MG63 (cell line): ENCODE measurements at places on chromosomes 6 and 20.

DNA sequence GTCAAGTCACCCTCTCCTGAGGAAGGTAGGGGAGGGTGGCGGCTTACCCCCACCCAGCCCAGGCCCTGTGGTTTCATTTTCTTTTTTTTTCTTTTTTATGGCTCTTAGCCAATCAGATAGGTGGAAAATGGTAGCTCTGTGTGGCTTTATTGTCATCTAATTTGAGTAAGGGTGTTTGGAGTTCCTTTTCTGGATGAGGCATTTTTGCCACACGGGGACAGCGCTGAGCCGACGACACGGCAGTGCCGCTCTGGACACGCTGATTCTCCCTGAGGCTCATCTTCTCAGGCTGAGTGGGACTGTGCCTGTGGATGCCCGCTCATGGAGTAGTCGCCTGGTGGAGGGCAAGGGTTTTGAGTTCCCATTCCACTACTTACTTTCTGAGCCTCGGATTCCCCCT is 37.6 kb upstream of the ANGPT4 start:
- DNase-seq = no peak

- no peak for DNase-seq
Measured at GRCh38 chr6:706819-707381, 14.0 kb upstream of the EXOC2 start.

GRCh38 chr20:51735728-51736600 is 32.2 kb downstream of the ATP9A start:
- no peak for DNase-seq

- no peak for DNase-seq
Measured at GRCh38 chr6:38169977-38170526, 350.5 kb downstream of the ZFAND3 start.

DNA sequence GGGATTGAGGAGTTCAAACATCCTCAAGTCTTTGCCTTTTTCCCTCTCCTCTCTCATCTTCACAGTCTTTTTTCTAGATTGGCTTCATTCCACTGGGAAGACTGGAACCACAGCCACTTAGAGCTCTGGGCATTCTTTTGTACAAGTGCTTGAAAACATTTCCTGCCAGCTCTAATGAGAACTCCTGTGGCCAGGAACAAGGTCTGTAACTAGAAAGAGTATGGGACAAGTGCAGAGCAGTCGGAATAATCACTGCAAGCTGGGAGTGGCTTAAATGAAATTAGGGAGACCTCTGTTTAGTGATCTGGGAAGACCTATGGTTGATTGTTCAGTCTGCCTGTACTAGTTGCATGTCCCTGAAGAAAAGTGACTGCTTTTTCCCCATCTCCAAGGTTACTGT is 41.0 kb upstream of the SMIM8 start:
- no peak for DNase-seq

GRCh38 chr6:30974490-30975252 is 8.8 kb upstream of the MUC21 start:
- no peak for DNase-seq

DNA sequence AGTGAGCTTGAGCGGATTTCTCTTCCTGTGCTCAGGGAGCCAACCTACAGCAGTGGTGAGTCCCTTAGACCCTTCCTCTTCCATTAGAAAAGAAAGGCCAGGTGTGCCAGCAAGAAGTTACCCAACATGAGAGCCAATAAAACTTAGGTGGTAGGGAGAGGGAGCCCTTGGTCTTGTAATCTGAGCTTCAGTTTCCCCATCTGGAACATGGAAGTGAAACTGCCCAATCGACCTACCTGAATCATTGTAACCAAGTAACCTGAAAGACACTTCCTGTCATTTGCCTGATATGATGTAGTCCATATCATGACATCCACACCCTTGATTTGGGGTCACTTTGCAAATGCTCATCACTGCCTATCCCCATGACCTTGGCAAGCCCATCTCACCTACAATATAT is 66.4 kb downstream of the MDGA1 start:
- no peak for DNase-seq

GRCh38 chr6:120871416-120872261 is 462.6 kb downstream of the TBC1D32 start:
- DNase-seq = no peak

DNA sequence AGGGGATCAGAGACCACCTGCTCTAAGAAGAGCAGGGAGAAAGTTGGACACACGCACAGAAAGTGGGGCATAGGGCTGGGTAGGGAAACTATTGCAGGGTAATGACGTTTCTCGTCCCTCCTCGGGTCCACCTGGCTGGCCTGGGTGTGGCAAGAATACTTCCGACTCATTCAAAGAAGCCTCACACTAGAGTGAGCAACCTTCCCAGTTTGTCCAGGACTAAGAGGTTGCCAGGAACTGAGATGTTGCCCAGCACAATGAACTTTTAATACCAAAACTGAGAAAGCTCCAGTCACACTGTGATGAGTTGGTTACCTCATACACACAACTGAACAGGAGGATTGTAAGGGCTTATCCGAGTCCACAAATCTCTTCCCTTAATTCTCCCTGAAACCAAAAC is 74.5 kb upstream of the ADGRF1 start:
- DNase-seq = no peak

DNA sequence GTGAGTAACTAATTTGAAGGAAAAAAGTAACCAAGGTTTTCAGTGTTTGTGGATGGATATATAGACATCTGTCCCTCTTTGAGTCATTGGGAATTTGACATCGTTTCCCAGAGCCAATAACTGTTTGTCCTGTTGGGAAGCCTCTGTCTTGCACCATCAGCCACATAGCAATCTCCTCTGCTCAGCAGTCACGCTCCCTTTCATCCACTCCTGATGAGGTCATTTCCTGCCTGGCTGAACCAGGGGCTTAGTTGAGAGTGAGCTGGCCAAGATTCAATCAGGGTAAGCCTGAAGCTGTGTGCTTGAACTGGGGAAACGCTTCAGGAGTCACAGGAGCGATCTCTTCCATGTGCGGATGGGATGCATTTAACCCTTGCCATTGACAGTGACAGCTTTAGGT is 121.5 kb upstream of the FOXQ1 start:
- DNase-seq = peak; percentile 87

- no peak for DNase-seq
Measured at GRCh38 chr6:107868867-107869611, 44.9 kb upstream of the SCML4 start.

GRCh38 chr6:119314885-119315272 is 34.7 kb downstream of the MAN1A1 start:
- DNase-seq = no peak

DNA sequence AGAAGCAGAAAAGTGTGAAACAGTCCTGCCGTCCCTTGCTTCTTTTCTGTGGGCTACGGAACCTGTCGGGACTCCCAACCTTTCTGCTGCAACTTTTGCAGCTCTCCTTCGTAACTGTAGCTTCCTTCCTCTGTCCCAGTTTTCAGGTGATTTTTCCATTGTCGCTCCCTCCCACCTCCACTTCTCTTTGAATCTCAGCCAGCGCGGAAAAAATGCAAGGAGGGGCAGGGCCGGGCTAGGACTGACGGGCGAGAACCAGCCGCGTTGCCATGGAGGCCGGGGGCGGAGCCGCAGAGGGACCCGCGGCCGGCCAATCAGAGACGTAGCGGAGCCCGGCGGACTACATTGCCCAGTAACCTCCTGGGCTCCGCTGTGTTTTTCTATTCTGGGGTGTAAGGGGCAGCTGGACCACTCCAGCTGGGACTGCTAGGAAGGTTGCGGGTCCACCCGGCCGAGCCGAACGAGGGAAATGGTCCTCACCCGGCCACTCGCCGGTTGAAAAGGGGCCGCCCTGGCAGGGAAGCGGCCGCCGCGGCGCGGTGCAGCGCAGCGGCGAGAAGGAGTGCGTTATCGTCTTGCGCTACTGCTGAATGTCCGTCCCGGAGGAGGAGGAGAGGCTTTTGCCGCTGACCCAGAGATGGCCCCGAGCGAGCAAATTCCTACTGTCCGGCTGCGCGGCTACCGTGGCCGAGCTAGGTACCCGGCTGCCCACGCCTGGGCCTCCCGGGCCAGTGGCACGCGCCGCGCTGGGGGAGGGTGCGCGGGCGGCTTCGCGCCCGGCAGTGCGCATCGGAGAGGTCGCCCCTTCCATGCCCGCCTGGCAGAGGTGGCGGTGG is at the start of the genes CYP39A1 and SLC25A27:
Gene CYP39A1 (minus strand): TSS at position 216 of the 836 bp plus-strand sequence. CDS start 236 bp downstream, outside the sequence.
Gene SLC25A27 (plus strand): TSS at position 373 of the 836 bp plus-strand sequence. CDS start 218 bp downstream, at position 591.
- peak; percentile 83 for DNase-seq

GRCh38 chr6:111997078-111997852 is 56.6 kb upstream of the CCN6 start:
- DNase-seq = peak; percentile 71

DNA sequence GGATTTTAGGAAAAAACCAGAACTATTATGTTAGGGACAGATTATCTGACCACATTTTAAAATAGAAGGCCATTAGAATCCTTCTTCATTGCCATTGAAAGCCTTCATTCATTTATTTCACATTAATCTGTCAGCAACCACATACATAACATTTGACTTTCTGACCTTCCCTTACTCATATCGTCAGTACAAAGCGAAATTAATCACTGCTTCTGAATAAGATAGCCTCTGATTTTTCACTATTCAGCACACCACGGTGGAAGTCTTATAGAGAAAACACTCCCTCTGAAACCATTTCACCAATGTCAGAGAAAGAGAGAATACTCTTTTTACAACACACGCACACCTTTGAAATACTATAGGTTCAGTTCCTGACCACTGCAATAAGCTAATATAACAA is 442.5 kb upstream of the ID4 start:
- no peak for DNase-seq
